ENCODE measurements at places on chromosomes 7 and 10. TPM values are rescaled to one million over a fixed set of nuclear protein-coding genes. Genes with fewer than 3 reads are reported as not detected.

GRCh38 chr7:80330434-80330833 lies 181.4 kb downstream of the GNAT3 start:
- DNase-seq, result no peak

DNA sequence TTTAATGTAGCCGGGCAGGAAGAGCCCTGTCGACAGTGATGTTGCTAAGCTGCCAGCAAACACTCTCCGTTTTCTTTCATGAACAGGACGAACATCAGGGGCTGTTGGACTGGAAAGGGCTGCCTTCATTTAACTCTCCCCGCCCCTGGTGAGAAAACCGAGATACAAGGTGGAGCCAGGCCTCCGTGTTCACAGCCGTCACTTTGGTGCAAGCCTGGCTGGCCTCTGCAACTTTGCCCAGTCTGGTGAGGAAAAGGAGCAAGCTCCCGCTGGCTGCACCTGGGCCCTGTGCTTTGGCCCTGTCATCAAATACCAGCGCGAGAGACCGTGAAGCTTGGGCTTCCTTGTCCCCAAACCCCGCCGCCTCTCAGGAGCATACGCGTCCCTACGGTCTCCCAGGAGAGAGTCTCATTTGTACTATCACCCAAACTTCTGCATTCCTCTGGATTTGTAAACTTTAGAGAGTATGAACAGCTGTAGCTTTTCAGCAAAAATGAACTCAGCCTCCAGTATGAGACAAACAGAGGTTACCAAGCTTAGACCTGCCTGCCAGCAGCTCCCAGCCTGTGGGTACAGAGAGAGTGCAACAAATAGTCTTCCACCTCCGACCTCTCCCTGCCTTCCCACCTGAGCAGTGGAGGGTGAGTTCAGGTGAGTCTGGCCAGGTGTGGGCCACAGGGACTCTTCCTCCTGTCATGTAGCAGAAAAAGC lies 445.3 kb upstream of the MGMT start:
- DNase-seq, result no peak

DNA sequence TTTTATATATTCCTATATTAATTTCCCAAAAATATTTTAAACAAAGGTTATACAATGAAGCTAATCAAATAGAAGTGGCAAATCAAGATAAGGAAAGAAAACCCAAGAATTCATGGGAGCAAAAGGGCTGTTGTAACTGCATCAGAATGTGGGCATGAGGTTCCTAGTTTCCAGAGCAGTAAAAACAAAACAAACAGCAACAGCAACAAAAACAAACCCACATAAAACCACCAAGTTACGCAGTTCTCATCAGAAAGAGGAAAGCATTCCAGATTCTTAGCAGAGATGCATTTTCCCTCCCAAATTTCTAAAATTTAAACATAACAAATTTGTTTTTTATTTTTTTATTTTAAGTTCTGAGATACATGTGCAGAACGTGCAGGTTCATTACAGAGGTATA lies 34.8 kb upstream of the MSMB start:
- no peak for DNase-seq

DNA sequence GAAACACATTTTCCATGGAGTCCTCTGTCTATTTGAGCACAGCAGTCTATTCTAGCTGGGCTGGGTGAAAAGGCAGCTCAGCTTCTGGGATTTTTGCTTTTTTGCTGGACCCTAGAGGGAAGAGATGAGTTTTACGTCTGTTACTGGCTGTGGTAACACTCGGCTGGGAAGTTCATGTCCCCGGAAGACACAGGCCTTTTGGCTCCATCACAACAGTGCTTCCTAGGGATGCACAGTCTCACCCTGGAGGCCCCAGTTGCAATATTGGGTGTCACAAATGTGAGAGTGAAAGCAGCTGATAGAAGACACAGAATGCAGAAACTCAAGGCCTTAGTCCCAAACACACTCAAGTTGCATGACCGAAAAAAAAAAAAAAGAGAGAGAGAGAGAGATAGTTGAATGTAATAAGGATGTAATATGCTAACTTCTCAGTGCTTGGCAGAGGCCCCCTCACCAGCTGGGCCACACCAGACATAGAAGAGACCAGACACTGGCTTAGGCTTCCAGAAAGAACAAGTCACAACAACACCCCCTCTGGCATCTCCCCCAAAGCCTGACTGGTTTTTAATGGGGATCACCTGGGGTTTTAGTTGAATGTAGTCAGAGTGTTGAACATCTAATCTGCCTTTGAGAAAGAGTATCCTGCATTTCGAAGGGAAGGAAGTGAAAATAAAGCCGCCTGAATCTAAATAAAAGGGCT lies 545.4 kb upstream of the FZD8 start:
- no peak for DNase-seq

AOAH gene
- total RNA-seq, result 3.6 TPM

GRCh38 chr10:62075912-62076311 lies 174.4 kb downstream of the ARID5B start:
- DNase-seq, result no peak

DNA sequence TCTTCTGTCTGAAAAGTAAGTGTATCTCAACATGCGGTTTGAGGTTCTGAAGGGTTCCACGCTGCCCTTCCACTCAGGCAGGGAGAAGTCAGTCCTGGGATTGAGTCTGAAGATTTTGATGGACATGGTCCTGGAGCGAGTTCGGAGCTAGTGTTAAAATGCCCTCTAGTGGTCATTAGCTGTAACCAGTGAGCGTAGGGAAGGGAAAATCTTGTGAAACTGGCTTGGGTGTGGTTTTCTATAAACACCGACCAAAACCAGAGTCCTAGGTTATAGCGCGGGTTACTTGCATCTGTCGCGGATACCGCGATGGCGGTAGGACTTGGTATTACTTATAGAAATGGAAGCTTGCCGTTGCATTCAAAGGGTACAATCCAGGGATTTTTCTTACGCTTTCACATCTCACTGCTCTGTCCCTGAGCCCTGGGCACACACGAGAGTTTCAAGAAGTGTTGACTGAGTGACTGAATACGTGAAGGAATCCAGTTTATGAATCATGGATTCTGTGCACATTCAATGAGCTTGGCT lies 348.2 kb upstream of the C7orf33 start:
- DNase-seq, result no peak

GRCh38 chr7:130598056-130598455 lies 70.5 kb downstream of the COPG2 start:
- DNase-seq, result no peak

ABCB4 gene
- total RNA-seq, result 0.47 TPM

CLEC2L gene
- total RNA-seq, result 0.78 TPM

RASA4B gene
- 12.8 TPM for total RNA-seq

GARIN1A gene
- 1.7 TPM for total RNA-seq

Measured in occipital lobe (tissue), 3 donors.